HL-60 (cell line): ENCODE measurements at places on chromosomes 4 and X.

GRCh38 chrX:154598656-154599055, 13.7 kb downstream of the CTAG1A start:
- DNase-seq = no peak

- peak; percentile 12 for DNase-seq
Observed at GRCh38 chr4:67087897-67088296, 457.4 kb downstream of the CENPC start.

DNA sequence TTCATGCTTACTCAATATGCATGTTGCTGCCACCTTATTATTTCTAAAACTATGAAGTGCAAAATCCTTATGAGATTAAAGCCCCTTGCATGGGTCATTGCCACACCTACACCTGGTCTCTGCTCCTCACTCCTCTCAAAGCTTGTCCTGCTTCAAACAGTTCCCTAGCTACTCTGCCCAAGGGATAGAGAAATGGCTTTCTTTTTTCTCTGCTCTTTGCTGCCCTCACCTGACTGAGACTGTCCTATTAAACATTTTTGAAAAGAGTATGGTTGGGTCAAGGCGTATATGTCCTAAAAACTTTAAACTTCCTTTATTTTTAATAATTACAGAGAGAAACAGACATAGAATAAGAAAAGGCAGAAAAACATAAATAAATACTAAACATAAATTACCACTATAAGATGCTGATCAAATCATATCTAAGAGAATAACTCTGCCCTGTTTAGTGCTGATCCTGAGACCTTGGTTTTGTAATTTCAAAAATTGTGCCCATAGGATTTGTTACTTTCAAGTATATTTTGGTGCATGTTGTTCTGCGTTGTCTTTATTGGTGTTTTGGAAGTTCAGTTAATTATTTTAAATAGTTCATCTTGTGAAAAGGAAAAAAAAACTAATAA, 704.9 kb upstream of the PABPC4L start:
- no peak for DNase-seq

DNA sequence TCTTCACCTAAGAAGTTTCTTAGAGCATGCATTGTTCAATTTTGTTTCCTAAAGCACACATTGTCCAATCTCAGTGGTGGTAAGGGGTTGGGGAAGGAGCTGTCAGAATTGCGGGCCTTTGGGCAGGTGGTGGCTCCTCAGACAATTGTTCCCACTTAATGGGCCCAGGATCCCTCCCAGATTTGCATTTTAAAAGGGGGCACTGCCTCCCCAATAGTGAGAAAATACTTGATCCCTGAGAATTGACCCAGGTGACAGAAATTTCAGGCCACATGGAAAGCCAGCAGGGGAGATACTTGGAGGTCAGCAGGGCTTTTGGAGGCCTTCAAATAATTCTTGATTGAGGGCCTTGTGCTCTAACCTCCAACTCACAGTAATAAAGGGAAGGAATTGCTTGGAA, 217.1 kb downstream of the ZNF674 start:
- DNase-seq = no peak

- no peak for DNase-seq
Observed at GRCh38 chr4:156496797-156497196, 474.8 kb downstream of the PDGFC start.

DNA sequence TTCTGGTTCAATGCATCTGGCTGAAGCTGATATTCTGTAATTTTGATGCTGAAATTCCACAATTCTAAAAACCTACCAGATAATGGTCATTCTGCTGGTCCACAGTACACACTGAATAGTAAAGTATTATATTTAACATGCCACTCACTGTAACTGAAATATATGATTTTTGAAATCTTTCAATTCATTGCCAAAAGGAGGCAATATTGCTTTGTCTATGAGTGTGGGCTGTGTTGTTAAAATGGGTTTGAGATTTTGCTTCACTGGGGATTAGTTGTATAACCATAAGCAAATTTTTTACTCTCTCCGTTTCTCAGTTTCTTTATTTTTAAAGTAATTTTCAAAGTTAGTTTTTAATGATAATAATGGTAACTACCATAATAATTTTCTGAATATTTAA, 1404.1 kb upstream of the IGFBP7 start:
- DNase-seq = no peak

- no peak for DNase-seq
Observed at GRCh38 chrX:84690228-84690627, 188.0 kb upstream of the HDX start.

- peak; percentile 78 for DNase-seq
Observed at GRCh38 chr4:78644744-78645330, 93.3 kb downstream of the ANXA3 start.

GRCh38 chr4:113998531-113998930, 19.1 kb upstream of the ARSJ start:
- no peak for DNase-seq

- DNase-seq = no peak
Observed at GRCh38 chr4:173130687-173131086, 37.9 kb upstream of the GALNT7 start.

GRCh38 chrX:125203365-125203736, 116.3 kb upstream of the TEX13C start:
- no peak for DNase-seq

GRCh38 chr4:180947425-180947824, 1295.8 kb upstream of the TENM3 start:
- no peak for DNase-seq

DNA sequence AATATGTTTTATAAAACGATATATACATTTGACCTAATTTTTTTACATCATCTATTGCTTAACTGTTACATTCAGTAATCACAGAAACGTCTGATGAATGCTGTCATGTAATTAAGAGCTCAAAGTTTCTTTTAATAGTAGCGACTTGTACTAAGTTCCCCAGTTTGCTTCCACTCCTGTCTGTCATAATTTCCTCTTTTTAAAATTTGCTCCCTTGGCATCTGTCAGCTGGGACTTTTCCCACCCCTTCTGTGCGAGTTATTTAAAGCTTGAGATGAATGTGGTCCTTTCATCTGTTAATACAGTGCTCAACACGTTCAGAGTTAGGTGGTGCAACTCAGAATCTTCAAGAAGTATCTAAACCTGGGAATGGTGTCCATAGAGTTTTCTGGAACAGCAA, 1.2 kb downstream of the RAP1GDS1 start:
- peak; percentile 13 for DNase-seq

GRCh38 chr4:59553063-59553720, 1646.9 kb upstream of the ADGRL3 start:
- no peak for DNase-seq

DNA sequence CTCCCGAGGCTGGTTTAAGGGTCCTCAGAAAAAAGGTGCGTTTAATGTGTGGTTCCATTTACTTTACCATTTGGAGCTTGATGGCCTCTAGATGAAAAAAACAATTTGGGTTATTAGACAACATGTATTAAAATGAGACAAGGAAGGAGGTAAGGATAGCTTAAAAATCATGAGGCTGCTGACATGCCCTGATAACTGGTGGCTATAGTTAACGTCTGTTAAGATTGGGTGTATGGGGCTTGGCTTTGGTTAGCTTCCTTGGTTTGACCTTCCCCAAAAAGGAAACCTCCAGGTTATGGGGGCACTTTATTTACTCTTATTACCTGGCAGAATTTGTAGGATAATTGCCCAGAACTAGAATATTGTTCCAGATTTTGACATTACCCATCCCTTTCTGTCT, 51.5 kb downstream of the HMGB2 start:
- DNase-seq = no peak

DNA sequence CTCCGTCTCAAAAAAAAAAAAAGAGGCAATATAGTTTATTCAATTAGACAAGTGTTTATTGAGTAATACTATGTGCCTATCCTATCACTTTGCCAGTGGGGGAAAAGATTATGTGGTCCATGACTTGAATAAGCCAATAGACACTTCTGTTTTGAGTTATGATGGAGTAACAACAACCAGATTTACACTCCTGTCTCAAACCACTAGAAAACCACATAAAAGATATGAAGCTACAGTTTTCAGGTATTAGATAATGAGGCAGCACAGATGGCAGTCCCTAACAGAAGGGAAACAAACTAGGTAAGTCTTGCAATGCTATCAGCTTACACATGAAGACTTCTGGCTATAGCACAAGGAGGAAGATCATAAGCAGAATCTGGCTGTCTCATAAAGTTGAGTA, 22.5 kb downstream of the NFXL1 start:
- no peak for DNase-seq

GRCh38 chr4:55398966-55399365, 3.2 kb downstream of the TMEM165 start:
- no peak for DNase-seq

- no peak for DNase-seq
Observed at GRCh38 chr4:40421839-40422708, 86.9 kb downstream of the CHRNA9 start.

- no peak for DNase-seq
Observed at GRCh38 chrX:123256378-123256777, 72.3 kb downstream of the GRIA3 start.

- no peak for DNase-seq
Observed at GRCh38 chr4:15598644-15599043, 56.5 kb downstream of the FBXL5 start.

GRCh38 chr4:3524920-3525319, 7.3 kb downstream of the LRPAP1 start:
- DNase-seq = no peak

GRCh38 chrX:78092296-78092695, 11.8 kb upstream of the PGK1 start:
- no peak for DNase-seq

GRCh38 chr4:56745042-56745441, 63.9 kb upstream of the HOPX start:
- DNase-seq = no peak

DNA sequence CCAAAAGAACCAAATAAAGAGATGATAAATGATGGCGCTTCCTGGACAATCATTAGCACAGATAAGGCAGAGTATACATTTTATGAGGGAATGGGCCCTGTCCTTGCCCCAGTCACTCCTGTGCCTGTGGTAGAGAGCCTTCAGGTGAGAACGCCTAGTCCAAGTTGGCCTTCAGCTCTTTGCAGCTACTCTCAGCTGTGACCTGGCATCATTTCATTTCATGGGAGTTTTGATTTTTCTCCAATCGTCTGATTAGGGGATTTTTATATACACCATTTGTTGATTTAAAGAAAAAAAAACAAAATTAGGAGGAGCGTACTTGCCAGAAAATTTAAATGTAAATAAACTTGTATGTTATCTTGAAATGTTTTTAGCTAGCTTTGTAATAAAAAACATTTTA, 60.4 kb downstream of the CCKAR start:
- no peak for DNase-seq

GRCh38 chr4:159047478-159048165, 55.3 kb upstream of the RAPGEF2 start:
- DNase-seq = no peak

DNA sequence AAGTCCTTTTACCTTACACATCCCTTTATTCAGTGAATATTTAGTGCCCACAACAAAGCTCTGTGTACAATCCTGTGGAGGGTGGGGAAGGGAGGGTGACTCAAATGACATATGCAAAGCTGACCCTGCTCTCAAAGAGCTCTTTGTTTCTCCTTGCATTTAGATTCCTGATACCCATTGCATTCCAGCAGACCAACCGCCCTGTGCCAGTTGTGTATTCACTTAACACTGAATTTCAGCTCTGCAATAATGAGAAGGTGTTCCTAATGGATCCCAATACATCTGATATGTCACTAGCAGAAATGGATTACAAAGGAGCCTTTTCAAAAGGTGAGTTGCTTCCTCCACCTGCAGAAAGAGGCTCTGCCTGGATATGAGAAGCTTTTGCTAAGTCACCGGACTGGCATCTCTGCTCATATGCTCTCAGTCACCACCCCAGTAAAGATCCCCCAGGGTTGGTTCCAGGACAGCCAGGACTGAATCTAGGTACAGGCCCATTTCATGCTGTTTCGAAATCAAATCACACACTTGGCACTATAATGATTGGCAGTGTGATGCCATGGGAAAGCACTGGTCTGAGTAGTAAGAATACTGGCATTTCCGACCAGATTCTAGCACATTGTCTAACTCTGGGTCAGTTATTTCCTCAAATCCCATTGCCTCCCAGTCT, 17.1 kb upstream of the ANXA3 start:
- DNase-seq = no peak

DNA sequence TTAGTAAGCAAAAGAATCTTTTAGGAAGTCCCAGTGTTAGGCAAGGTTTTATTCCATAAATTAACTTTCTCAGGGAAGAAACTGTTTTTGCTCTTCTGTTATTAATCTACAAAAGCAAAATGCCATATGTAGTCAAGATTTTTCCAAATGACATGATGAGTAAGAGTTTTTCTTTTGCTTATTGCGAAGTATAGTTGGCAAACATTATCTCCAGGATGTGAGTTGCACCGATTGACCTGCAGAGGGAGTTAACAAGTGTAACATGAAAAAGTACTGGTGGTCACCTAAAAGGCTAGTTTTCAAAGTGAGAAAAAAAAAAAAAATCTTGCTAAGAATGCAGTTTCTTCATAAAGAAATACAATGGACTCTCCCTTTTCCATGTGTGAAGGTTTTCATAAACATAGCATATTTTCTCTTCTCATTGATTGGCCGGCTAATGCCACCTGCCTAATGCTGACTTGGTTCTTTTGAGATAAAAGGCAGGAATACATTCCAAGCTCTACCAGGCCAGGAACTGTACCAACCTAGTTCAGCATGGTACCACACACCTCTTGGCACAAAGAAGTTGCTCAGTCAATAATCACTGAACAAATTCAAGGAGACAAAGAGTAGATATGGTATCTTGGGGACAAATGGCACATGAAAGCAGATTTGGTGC, 100.2 kb downstream of the LNX1 start:
- peak; percentile 14 for DNase-seq

GRCh38 chr4:159413306-159413943, 310.5 kb downstream of the RAPGEF2 start:
- no peak for DNase-seq

DNA sequence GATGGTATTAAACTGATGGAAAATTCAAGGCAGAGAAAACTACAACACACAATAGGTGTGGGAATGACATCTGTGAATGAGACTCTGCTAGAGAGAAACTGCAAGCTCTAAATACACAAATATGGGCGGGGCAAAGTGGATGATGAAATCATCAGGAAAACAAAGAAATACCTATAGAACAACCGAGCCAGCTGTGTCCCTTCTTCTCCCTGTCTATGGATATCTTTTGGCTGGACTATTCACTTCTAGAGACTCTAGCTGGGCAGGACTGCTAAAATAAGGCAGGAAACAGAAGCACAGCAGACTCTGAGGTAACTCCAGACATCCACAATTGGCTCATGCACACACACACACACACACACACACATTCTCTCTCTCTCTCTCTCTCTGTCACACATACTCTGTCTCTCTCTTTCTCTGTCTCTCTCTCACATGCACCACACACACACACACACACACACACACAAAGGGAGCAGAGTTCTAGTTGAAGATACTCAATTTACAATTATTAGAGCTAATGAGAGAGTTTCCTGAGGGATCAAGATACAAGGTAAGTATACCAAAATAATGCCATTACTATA, 27.2 kb upstream of the EDNRA start:
- no peak for DNase-seq

- DNase-seq = no peak
Observed at GRCh38 chrX:116526010-116526409, 63.2 kb upstream of the CT83 start.
